ENCODE measurements at places on chromosomes 7 and 10.

GRCh38 chr7:148403466-148403993, 187.0 kb upstream of the C7orf33 start:
- no peak for DNase-seq

DNA sequence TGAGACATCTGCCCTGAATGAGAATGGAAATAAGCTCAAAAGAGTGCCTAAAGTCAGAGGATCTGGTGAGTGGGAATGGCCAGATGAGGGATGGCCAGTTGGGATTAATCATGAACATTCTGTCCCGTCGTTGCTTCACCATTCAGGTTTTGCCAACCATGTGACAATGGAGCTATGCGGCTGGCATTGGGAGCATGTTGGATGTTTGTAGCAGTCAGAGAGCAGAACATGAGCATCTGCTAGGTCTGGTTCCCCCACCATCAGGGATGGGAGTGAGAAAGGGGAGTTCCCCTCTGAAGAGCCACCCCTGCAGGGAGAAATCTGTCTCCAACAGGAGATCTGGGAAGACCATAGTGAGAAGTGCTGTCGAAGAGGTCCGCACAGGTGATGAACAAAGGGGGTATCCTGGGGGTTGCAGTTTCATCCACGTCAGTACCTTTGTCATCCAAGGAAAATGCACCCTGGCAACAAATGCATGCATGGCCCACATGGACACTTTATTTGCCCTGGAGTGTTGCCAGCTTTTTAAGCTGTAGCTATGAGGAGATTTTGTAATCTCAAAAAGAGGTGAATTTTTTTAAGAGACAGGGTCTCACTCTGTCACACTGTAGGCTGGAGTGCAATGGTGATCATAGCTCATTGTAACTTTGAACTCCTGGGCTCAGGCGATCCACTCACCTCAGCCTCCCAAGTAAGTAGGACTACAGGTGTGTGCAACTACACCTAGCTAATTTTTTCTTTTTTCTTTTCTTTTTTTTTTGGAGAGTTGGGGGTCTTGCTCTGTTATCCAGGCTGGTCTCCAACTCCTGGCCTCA, 190.2 kb downstream of the CAMK1D start:
- DNase-seq, result no peak

DNA sequence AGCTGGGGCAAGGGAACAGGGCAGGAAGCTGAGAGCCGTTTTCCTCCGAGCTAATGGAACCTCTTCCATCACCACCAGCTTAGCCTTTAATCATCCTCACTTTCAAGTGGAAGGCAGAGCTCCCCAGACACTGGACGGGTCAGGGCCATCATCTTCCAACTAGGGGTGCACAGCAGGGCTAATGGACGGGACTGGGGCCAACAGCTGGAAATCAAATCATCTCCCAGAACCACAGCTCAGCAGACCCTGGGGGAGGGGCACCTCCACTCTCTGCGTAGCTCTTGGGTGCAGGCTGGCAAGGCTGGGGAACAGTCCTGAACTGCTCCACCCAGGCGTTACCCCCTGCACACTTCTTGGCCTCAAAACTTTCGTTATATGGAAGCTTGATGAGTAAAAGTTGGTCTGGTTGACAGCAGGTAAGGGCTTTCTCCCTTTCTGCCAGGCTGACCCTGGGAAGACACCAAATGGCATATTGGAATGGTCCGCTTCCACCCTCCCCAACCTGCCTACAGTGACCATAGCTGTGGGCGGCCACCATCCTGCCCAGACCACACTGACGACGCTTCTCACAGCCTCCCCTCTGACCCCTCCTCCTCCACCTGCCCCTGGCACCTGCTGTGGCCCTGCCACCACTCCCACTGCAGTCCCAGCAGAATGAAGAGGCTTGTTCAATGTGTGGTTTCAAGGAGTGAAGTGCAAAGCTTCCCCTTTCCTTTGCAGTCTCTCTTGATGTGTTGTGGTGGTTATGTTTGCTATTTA, 51.7 kb upstream of the RET start:
- no peak for DNase-seq

GRCh38 chr7:22712999-22713398, 14.0 kb upstream of the IL6 start:
- DNase-seq, result no peak

DNA sequence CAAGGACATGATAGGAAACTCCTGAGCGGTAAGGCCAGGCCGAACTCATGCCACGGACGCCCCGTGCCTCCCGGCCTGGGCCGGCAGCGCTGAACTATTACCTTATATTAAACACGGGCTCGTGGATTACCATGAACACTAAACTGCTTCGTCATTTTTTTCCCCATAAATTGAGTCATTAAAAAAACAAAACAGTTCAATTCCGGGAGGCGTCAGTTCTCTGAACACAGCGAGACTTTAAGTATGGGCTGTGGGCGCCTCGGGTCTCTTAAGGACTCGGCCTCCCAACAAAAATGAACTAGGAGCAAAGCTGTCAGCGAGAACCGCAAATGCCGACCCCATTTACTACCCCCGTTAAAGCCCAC, 519 bp downstream of the PITRM1 start:
- no peak for DNase-seq

DNA sequence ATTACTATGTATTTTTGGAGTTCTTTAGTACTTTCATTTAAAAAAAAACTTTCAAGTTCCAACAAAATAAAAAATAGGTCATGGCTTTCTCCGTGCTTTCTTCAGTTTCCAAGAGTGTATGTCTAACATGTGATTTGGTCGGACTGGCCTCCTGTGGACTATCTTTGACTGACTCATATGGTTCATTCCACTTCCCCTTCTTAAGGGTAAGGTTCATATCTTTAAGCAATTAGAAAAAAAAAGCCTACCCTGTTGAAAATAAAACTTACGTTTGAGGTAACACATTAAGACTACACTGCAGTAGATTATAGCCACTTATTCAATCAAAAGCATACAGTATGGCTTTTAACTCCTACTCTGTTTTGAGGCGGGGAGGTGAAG, 112.8 kb upstream of the AHR start:
- DNase-seq, result no peak

- no peak for DNase-seq
Measured at GRCh38 chr7:122199171-122199570, 55.1 kb upstream of the AASS start.

DNA sequence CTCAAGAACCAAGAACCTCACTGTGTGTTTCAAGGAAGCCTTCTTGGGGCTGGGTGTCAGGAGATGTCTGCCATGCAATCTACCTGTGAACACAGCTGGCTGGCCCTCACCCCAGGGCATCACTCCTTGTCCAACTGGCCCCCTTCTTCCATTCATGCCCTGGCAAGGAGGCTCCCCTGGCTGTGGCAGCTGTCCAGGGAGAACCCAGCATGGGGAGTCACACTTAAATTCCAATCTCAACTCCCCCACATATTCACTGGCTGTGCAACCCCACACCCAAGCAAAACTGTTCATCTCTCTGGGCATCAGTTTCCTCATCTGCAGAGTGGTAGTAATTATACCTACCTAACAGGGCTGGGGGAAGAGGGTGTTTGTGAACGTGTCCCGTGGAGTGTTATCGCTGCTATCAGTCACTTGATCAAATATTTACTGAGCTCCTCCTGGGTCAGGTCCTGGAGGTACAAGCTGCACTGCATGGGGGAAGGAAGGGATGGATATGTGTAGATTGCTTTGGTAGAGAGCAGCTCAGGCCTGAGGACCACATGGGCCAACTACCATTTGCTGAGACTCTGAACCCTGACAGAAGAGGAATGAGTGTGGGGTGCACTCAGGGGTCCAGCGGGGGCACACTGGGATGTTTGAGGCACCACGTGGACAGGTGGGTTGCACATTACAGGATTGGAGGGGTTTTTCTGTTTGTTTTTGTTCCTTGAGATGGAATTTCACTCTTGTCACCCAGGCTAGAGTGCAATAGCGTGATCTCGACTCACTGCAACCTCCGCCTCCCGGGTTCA, 2.1 kb upstream of the GPRIN2 start:
- DNase-seq, result no peak

DNA sequence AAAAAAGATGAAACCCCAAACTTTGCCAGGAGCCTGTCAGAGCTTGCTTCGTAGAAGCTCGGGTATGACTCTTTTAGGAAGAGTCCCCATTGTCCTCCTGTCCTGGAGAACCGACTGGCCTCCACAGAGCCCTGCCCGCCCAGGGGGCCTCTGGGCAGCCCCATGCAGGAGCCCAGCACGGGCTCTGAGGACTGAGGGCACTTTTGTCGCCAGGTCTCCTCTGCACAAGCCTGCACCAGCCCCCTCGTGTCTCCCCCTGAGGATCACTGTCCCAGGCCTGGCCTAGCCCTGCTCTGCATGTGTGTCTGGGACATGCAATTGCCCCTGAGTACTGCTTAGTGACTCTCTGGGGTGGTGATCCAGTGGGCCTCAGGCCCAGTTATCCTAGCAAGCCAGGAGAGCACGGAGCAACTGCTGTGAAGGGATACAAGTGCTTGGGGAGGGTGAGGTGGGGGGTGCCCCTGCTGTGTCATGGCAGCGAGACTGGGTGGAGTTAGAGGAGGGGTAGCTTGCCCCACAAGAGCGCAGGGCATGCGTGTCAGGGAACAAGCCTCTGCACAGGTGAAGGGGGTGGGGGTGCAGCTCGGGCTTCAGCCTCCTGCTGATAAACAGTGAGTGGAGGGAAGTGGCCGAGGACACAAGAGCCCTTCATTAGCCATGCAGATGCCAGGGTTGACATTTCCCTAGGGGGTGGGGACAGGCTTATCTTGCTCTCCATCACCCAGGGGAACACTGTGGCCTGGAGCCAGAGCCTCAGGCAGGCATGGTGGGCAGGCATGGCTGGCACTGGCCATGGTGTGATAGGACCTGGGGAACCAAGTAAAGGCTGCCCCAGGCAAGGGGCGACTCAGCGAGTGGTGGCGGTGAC, 143.4 kb downstream of the C10orf105 start:
- DNase-seq, result no peak

DNA sequence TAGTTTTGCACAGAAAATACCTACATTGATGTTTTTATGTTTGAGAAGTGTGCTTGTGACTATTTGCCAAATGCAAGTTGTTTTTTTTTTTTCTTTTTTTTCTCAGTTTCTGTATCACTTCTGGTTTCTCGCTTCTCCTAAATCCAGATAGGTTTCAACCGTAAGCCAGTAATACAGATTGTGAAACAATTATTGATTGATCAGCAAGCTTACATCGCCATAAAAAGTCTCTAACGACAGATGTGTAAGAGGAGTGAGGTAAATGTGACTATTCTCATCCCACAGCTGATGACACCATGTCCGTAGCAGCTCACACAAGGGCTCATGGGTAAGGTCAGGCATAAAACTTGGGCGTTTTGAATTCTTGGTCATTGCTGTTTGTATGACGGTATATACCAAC, 202.8 kb upstream of the AKR1E2 start:
- no peak for DNase-seq

Data from activated T-cell treated with anti-CD3 and anti-CD28 coated beads for 1 hour (primary cell).